ENCODE measurements at places on chromosomes 11 and 22. TPM values are rescaled to one million over a fixed set of nuclear protein-coding genes. Genes with fewer than 3 reads are reported as not detected.

FAM89B gene
- 26.5 TPM for total RNA-seq

MPZL2 gene
- total RNA-seq = 6.7 TPM

GLB1L2 gene
- 4.5 TPM for total RNA-seq

DNA sequence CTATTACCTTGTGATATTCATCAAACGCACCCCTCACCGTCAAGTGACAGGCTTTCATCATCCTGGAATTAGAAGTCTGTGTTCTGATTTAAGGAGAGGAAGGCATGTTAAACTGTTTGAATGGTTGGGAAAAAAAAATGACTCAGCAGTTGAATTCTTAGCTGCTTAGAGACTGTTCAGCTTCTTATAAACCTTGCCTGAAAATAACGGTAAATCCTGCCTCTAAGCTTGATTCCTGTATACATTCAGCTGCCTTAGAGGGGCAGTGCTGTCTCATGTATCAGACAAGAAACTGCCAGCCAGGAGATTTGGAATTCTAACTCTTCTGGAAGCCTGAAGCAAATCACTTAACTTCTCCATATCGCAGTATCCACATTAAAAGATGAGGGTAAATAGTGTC lies 437.4 kb downstream of the JRKL start:
- no peak overlapping the region for H3K27ac ChIP-seq
- DNase-seq = no peak
- no peak overlapping the region for H3K4me3 ChIP-seq
- H3K36me3 ChIP-seq = no peaks in the 10 kb centered on the region

DNA sequence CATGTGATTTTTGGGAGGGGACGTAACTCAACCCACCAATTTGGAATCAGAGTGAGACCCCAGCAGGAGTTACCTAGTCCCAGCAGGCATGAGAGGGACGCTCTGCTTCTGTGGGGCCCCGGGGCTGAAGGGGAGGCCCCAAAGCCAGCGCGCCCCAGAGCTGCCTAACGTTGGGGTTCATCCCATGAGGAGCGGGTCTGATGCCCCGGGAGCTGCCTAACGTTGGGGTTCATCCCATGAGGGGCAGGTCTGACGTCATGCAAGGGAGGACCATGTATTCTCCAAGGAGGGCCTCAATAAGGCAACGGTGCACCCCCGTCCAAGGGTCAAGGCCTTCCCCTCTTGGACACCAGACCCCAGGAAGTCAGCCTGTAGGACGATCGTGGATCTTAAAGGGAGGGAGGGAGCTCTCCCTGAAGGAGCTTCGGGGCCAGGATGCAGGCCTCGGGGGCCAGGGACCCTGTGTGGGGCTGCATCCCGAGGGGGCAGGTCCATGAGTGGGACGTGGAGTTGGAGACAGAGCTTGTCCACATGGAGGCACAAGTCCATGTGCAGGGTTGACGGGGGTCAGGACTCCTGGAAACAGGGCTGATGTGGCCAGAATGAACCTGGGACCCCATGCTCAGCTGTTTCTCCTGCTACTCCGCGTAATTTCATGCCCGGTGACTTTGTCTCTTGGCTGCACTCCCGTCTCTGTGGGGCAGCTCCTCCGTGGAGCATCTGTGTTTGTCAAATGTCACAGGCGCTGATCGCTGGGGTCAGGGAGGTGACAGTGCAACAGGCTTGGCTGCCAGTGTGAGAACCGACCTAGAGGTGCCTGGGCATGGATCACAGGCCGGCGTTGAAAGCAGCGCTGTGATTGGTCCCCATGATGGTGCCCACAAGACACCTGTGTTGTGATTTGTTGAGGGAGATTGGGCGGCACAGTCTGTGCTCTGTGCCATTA lies 1029.1 kb downstream of the BRD1 start:
- no peak for DNase-seq
- H3K27ac ChIP-seq = no peak overlapping the region
- H3K4me1 ChIP-seq = no peaks in the 10 kb centered on the region
- H3K36me3 ChIP-seq = no peaks in the 10 kb centered on the region
- no peaks in the 10 kb centered on the region for H3K27me3 ChIP-seq
- no peak overlapping the region for H3K4me3 ChIP-seq
